IPS DF 19.7 (cell line): ENCODE measurements at places on chromosomes 2 and 18.

DNA sequence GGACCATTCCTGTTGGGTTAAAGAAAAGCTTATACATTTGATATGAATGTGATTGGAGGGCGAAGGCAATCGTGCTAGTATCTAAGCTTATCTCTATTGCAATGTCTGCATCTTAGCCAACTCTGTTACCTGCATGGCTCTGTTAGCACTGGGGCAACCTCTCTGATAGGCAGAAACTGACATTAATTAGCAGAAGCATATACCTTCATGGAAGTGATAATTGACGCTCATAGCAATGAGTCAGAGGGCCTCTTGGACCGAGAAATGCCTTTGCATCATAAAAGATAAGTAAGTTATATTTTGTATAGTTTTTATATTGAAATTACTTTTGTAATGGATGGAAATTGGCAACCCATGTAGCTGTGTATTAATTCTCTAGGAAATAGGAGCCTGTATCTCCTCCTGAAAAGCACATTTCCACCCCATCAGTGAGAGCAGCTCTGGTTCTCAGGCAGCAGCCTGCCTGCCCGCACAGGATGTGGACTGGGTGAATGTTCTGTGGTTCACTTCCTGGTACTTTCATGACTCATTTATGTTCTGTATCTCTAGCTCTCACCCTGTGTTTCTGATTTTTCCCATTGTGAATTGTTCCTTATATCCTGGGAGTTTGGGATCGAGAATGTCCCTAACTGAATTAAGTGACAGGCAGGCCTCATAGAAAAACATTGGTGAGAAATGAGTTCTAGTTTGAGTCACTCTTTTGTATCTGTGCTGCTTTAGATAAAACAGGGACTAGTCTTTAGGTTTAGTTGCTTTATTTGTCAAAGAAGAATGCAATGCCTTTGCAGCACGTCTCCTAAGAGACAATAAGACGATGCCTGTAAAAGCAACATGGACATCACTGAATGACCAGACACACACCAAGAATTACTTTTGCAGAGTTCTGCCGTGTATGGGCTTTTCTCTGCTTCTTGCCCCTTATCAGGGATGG lies 344.9 kb downstream of the DCDC2C start:
- DNase-seq, result no peak

- DNase-seq, result no peak
Measured at GRCh38 chr2:204251158-204251997, 293.9 kb upstream of the PARD3B start.

DNA sequence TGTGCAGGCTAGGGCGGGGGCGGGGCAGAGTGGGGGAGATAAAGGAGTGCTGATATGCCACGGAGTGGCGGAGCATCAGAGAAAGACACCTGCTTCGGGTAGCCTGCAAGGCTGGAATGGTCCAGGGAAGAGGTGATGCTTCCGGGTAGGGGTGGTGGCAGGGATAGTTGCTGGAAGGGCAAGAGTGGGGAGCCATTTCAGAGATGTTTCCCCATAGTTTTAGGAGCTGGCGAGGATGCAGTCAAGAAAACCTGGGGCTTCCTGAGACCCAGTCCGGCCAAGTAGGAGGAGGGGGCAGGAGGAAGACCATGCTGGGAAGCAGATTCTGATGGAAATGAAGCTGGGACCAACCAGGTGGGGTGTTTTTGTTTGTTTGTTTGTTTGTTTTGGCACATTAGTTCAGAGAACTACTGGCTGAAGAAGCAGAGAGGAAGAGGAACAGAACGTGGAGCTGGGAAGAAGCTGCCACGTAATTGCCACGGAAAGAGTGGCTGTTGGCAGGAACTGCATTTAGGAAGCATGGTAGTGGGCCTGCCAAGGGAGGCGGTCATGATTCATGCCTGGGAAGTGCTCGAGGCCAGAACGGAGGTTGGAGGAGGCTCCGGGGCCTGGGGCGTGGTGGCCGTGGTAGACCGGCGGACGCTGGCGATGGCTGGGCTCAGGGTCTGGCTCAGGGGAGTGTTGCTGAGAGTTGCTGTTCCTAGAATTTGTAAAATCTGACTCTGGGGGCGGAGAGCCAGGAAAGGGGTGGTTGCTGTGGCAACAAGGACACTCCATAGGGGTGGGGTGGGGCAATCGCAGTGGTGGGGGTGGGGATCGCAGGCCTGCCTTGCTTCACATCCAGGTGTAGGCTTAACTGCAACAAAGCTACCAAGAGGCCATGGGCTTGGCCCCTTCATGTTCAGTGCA lies 8.6 kb upstream of the INPP5D start:
- DNase-seq, result peak; percentile 71

- no peak for DNase-seq
Measured at GRCh38 chr2:85613717-85614515, 2.0 kb upstream of the C2orf68 start.

DNA sequence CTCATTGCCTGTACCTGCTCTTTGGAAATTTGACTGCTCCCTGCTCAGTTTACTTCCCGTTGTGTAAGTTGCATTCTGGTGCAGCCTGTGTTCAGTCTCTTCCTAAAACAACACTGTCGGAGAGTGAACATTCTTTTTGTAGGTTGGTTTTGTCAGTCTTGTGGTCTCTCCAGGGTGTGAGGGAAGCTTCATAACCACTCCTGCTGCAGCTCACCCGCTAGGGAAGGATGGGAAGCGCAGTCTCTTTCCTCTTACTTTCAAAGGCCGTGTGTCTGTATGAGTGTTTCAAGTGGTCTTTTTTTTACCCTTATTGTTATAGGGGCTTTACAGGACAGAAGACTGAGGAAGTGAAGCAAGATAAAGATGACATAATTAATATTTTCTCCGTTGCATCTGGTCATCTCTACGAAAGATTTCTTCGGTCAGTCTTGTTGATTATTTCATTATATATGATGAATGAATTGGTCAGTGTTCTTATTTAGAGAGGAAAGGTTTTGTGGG lies 87.2 kb downstream of the UGGT1 start:
- DNase-seq, result no peak

- DNase-seq, result no peak
Measured at GRCh38 chr18:3409811-3410210, 40.2 kb upstream of the TGIF1 start.

- no peak for DNase-seq
Measured at GRCh38 chr2:163155279-163155883, 316.8 kb upstream of the KCNH7 start.

DNA sequence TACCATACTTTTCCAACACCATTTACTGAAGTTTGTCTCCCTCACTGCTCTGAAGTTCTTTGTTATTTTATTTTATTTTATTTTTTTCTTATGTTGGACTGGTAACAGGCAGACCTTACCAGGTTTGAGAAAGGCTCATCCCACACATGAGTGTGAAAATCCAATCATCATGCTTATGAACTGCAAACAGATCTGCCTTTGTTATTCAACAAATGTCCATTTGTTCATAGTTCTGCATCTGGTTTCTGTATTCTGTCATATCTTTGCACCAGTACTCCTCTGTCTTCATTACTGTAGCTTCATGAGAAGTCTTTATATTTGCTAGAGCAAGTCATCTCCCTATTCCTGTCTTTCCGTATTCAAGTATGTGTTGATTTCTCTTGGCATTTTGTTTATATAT lies 5.3 kb downstream of the RNU2-63P start:
- no peak for DNase-seq

- DNase-seq, result no peak
Measured at GRCh38 chr2:187215532-187216240, 232.4 kb downstream of the CALCRL start.

DNA sequence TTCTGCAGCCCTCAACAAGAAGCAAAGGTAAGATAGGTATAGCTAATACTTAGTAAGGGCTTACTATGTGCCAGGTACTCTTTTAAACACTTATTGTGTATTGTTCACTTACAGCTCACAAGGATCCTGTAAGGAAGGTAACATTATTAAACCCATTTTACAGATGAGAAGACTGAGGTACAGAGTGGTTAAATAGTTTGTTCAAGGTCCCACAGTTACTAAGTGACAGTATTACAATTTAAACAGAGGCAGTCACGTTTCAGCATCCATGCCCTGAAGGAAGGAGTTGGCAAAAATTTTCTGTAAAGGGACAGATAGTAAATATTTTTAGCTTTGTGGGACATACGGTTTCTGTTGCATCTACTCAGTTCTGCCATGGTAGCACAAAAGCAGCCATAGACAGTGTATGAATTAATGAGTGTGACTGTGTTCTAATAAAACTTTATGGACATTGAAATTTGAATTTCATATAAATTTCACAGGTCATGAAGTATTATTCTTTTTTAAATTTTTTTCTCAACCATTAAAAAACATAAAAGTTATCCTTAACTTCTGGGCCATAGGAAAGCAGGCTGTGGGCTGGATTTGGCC lies 75.7 kb downstream of the LTBP1 start:
- no peak for DNase-seq

DNA sequence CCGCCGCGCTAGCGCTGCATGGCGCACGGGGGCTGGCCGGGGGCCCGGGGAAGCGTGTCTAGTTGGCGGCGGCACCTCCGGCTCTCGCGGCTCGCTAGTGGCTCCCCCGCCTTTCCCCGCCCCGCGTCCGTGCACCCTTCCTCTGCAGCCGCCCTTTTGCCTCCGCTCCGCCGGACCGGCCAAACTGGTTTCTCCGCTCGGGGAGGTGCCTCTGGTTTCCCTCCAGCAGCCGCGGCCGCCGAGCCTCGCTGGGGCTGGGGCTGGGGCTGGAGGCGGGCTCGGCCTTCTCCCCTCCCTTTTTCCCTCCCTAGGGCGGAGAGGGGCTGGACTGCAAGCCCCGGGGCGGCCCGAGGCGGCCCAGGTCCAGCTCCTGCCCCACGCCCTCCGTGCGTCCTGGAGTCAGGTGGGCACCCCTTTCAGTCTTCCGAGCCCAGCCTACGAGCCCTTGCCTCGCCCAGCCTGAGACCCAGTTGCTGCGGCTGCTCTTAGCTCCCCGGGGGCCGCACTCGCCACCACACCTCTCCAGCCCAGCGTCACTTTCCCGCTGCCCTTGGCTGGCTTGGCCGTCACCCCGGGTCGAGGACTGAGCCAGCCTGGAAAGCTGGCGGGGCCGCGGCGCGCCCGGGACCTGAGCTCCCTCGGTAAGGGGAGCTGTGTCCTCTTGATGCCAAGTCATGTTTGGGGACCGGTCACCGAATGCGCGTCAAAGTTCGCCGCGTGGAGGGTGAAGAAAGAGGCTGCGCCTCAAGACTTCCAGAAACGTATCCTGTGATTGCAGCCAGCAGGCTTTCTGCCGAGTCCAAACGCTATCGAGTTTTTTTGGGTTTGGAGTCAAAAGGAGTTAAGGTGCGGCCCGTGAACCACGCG lies at the start of gene ATP8B1:
ATP8B1 (minus strand) TSS at position 213 of the 867 bp plus-strand sequence. CDS start 71,508 bp downstream, outside the sequence.
- DNase-seq, result peak; percentile 59

DNA sequence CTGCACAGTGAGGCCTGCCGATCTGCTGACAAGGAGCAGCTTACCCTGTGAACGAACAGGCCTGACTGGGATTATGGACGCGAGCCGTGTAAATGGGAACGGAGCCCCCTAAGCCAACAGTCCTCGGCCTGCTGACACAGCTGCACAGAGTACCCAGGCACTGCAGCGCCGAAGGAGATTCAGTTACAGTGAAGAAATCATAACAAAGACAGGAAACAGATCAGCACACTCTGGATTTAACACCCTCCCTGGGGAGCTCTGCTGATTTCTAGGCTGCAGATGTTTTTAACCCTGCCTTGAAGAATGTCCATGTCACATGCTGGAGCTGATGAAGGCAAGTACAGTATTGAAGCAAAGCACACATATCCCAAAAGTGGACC lies 43.4 kb downstream of the COLEC12 start:
- DNase-seq, result no peak

- no peak for DNase-seq
Measured at GRCh38 chr2:88690591-88691338, 708 bp upstream of the RPIA start.

GRCh38 chr18:36329684-36330434 lies 32.3 kb downstream of the FHOD3 start:
- DNase-seq, result peak; percentile 42

GRCh38 chr2:215137741-215138340 lies 585 bp downstream of the ABCA12 start:
- no peak for DNase-seq

DNA sequence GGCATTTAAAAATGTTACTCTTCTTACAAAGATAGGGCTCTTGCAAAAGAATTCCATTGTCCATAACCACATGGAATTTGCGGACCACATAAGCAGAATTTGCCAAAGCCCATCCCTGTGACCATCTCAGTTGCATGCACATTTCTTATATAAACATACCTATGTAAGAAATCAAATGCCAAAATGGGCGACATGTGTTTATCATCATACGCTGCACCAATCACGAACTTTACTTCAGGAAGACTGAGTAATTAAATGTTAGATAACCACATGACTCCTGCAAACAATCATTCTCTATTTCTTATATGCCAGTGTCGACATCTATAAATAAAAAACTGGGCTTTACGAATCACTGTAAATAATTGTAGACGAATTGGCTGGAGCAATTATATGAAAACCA lies 186.1 kb upstream of the RBMS1 start:
- DNase-seq, result no peak

DNA sequence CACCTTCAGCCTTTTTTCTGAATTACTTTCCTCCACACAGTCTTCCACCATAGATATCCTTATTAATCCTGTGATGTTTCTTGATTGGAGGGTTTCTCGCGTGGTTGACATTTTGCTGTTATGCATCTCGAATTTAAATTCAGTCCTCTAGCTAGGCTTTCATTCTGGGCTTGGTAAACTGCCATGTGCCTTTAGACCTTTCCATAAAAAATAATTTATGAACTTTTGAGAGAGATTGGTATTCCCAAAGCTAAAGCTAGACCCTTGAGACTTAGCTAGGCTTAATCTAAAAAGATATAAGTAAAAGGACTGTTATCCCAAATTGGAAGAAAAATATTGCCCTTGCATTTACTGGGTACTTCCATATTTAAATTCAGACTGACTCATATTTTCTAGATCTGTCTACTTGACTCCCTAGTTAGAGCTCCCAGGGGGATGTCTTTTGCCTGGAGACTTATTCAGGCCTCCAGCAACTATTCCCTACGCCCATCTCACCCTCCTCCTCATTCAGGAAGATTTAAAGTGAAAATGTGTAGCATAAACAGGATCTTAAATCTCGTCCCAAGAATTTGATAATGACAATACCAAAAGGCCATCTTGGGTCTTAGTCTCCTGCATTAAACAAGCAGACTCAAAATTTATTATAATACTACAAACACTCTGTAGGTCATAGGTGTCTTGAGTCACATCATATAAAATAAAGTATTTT lies 60.3 kb downstream of the KIAA2012 start:
- no peak for DNase-seq

GRCh38 chr2:71630454-71631328 lies 177.3 kb downstream of the DYSF start:
- DNase-seq, result no peak

GRCh38 chr2:136214307-136215200 lies 96.6 kb upstream of the CXCR4 start:
- no peak for DNase-seq

DNA sequence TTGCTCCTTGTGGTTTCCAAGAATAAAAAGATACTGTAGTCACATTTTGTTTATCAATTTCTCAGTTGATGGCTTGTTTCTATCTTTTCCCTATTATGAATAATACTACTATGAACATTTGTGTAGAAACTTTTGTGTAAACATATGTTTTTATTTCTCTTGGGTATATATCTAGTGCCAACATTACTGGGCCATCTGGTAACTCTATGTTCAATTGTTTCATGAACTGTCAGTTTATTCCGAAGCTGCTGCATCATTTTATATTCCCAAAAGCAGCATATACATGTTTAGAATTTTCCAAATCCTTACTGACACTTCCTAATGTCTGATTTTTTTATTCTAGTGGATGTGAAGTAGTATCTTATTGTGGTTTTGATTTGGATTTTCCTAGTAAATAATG lies 737.6 kb upstream of the TMEFF2 start:
- no peak for DNase-seq

- DNase-seq, result no peak
Measured at GRCh38 chr2:8212239-8212638, 469.6 kb upstream of the ID2 start.

GRCh38 chr2:225122583-225123486 lies 80.6 kb upstream of the DOCK10 start:
- no peak for DNase-seq
